ENCODE measurements at places on chromosomes 12 and 14.

GRCh38 chr12:102498471-102498870, 18.1 kb upstream of the IGF1 start:
- no peak for DNase-seq

DNA sequence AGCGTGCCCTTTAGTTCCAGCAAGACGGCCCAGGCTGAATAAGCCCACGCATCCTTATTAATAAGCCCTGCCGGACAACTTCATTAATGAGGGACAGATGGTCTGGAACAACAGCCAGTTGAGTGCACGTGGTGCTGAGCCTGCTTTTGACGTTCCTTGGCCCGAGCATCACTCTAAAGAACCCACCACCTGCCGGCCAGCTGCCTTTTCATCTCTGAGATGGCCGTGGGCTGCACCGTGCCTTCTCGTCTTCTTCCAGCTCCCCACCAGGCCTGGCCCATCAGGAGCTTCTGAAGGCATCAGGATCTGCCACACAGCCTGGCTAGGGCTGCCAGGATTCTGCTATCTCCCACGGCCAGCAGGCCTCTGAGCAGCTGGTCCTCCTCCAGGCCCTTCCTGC, 80.0 kb downstream of the AACS start:
- no peak for DNase-seq

DNA sequence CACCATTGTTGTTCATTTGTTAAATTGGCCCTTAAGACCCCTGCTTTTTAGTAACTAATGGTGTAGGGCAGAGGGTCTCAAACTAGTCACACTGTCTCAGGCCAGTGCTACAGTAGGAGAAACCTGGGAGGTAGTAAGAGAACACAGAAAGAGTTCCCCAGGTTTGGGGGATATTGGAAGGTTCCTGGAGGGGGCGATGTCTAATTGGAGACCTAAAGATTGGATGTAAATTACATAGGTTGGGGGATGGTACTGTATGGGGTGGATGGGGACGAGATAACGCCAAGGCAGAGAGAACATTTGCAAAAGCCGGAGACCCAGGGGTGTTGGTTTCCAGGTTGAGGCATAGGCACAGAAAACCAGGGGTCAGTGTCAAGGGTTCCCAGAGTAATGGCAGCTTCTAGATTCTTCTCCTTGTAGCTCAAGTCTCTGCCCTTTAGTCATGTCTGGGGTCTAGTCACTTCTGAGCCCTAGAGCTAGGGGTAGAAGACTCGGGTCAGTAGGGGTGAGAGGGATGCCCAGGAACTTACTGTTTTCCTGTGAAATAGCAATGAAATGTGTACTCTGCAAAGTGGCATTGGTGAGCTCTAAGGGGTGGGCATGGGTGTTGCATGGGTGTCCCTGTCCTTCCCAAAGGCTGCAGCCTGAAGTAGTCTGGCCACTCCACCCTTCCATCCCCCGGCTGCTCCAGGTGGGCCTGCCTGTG, 21.8 kb downstream of the PLEKHG3 start:
- no peak for DNase-seq

GRCh38 chr12:68591734-68592418, 18.8 kb upstream of the RAP1B start:
- DNase-seq, result no peak

DNA sequence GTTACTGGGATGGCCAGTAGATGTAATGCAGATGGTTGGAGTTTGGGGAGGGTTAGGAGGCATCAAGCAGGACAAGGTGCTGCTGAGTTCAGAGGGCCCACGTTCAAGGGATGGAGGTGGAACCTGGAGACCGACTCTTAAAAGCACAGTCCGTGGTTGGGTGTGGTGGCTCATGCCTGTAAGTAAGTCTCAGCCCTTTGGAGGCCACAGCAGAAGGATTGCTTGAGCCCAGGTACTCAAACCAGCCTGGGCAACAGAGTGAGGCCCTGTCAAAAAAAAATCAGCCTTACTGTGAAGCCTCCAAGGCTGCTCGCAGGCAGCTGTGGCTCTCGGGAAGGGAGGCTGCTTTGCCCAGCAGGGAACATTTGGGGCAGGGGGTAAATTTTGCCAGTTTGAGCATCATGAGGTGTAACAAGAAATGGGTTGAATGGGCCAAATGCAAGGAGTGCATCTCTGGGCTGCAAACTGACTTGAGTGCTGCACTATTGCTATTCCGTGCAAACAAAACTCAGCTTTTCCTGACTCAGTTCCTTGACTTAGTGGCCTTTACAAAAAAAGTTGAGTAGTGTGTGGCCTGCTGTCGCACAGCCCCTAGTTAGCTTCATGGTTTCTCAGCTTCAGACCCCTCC, 55.0 kb downstream of the ANAPC7 start:
- no peak for DNase-seq

GRCh38 chr14:26761532-26761931, 163.7 kb upstream of the NOVA1 start:
- DNase-seq, result no peak

DNA sequence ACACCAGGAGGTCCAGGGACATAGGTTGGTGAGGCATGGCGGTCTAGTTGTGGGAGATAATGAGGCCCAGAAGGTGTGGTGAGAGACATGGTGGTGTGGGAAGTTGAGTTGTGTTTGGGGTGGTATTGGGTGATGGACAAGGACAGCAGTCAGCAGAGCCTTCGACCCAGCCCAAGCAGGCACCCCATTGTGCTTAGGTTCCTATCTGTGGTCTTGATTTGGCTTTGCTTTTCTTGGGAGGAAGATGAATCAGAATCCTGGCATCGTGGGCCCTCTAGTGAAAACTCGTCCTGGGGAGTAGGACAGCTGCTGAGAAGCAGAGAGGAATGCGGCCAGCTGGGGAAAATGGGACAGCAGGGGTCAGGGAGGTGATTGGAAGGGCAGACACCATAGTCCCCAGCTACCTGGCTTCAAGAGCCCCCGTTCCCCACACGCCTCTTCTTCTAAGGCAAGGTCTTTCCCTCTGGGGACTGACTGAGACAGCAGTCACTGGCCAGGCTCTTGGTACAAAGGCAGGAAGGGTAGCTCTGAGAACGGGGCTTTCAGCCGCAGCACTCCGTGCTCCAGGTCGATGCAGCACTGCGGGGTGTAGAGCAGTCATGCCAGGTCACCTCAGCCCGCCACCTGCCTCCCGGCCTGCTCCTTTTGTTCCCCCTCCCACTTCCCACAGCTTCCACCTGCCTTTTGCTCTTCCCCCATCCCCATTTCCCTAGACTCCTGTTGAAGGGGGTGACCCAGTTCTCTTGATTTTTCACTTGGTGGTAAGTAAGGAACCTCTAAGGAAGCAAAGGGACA, 7.9 kb downstream of the NRIP2 start:
- no peak for DNase-seq
